ENCODE measurements at places on chromosomes 3 and 15.
A peak's percentile ranks its signal among the peaks of the same experiment; 100 is the strongest.

DNA sequence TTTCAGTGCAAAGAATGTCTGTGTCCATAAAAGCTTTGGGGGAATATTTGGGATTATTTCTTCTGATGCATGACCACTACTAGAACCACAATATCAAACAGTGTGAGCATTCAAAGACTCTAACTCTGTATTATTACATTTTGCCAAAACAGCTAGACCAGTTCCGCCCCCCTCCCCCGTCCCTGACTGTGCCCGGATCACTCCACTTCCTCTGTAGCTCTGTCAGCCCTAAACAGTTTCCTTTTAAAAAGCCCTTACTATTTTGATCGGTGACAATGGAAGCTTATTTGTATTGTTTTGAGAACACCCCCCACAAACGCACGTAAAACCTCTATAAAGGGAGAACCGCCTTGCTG lies 36.6 kb upstream of the EPHB3 start:
- H3K27ac ChIP-seq, result no peak overlapping the region
- peaks cover 72% of the 10 kb centered on the region for H3K27me3 ChIP-seq
- peaks cover 13% of the 10 kb centered on the region for H3K4me1 ChIP-seq
- peak overlapping the region; percentile 74 for H3K4me3 ChIP-seq
- no peaks in the 10 kb centered on the region for H3K36me3 ChIP-seq

GRCh38 chr15:20271647-20272046 lies 270.0 kb downstream of the GOLGA6L6 start:
- no peak overlapping the region for H3K4me3 ChIP-seq
- no peak for DNase-seq
- no peaks in the 10 kb centered on the region for H3K4me1 ChIP-seq
- H3K27ac ChIP-seq, result no peak overlapping the region
- no peaks in the 10 kb centered on the region for H3K36me3 ChIP-seq

DNA sequence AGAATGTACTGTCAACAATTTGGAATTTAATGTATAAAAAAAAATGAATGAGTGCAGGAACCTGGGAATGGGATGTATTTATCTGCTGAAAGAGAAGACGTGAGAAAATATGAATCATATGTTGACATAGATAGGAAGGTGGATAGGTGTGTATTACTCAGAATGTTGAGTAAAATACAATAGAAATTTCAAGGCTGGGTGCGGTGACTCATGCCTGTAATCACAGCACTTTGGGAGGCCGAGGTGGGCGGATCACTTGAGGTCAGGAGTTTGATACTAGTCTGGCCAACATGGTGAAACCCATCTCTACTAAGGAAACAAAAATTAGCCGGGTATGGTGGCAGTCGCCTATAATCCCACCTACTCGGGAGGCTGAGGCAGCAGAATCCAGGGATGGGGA lies 202.8 kb downstream of the CADM2 start:
- no peaks in the 10 kb centered on the region for H3K4me1 ChIP-seq
- no peak overlapping the region for H3K27ac ChIP-seq
- H3K4me3 ChIP-seq, result no peak overlapping the region
- DNase-seq, result no peak

DNA sequence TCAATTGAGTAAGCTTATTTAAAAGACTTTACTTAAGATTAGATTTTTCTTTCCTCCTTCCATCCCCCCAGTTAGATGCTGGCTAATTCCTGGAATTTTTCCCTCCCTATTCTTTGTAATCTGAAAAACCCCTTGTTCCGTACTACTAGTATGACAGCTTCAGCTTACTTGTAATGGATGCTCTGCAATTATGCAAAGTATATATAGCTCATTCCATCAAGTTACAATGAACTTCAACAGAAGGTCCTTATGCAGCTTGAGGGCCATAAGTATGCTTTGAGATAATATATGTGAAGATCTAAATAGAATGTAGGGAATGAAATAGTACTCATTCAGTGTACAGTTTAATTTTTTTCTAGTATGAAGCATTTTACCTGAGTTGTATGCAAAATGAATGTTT lies 398.3 kb upstream of the NAALADL2 start:
- H3K27me3 ChIP-seq, result no peaks in the 10 kb centered on the region
- no peaks in the 10 kb centered on the region for H3K36me3 ChIP-seq
- H3K4me1 ChIP-seq, result no peaks in the 10 kb centered on the region
- no peak overlapping the region for H3K27ac ChIP-seq
- DNase-seq, result no peak
- no peak overlapping the region for H3K4me3 ChIP-seq

GRCh38 chr3:107428051-107428858 lies 51.0 kb downstream of the CCDC54 start:
- no peak overlapping the region for H3K4me3 ChIP-seq
- peaks cover 34% of the 10 kb centered on the region for H3K4me1 ChIP-seq
- H3K27ac ChIP-seq, result no peak overlapping the region

- DNase-seq, result no peak
- H3K4me1 ChIP-seq, result peaks cover 44% of the 10 kb centered on the region
- no peaks in the 10 kb centered on the region for H3K36me3 ChIP-seq
- H3K27me3 ChIP-seq, result no peaks in the 10 kb centered on the region
- no peak overlapping the region for H3K4me3 ChIP-seq
Observed at GRCh38 chr3:55906896-55907295, 419.8 kb upstream of the WNT5A start.

GRCh38 chr3:34109846-34110245 lies 311.4 kb downstream of the PDCD6IP start:
- no peak for DNase-seq
- no peaks in the 10 kb centered on the region for H3K36me3 ChIP-seq
- no peak overlapping the region for H3K27ac ChIP-seq
- peaks cover 4% of the 10 kb centered on the region for H3K4me1 ChIP-seq
- H3K4me3 ChIP-seq, result no peak overlapping the region

- H3K4me1 ChIP-seq, result peaks cover 9% of the 10 kb centered on the region
- no peak overlapping the region for H3K4me3 ChIP-seq
- peaks cover 14% of the 10 kb centered on the region for H3K36me3 ChIP-seq
- no peak for DNase-seq
Observed at GRCh38 chr3:152296971-152297370, 28.2 kb downstream of the MBNL1 start.

- peaks cover 4% of the 10 kb centered on the region for H3K27me3 ChIP-seq
- no peak overlapping the region for H3K4me3 ChIP-seq
- H3K27ac ChIP-seq, result no peak overlapping the region
- no peak for DNase-seq
- peaks cover 6% of the 10 kb centered on the region for H3K4me1 ChIP-seq
Observed at GRCh38 chr3:170077361-170077760, 39.6 kb downstream of the GPR160 start.

- H3K27ac ChIP-seq, result no peak overlapping the region
- no peaks in the 10 kb centered on the region for H3K4me1 ChIP-seq
- no peak overlapping the region for H3K4me3 ChIP-seq
- no peaks in the 10 kb centered on the region for H3K27me3 ChIP-seq
- DNase-seq, result no peak
- peaks cover 11% of the 10 kb centered on the region for H3K36me3 ChIP-seq
Observed at GRCh38 chr3:131178710-131179375, 152.2 kb downstream of the NEK11 start.
